ENCODE measurements at places on chromosomes 1 and 21.

- peak; percentile 6 for DNase-seq
Observed at GRCh38 chr1:205279986-205280385, 41.6 kb downstream of the NUAK2 start.

DNA sequence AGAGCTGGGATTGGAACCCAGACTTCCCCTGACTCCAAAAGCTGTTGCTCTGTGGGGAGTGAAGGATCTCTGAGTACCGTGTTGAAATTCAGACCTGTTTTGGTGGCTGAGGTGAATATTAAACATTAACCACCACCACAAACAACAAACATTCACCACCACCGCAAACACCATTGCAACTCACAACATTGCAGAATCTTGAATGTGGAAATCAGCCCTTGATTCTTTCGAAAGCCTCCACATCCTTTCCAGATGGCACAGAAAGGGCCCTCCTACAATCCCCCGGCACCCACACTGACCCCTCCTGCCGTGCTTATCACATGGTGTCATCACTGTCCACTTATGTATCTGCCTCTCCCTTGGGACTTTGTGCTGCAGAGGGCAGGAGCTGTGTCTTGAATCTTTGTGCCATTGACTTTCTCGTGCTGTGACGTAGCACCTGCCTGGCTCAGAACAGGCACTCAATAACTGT is 1.4 kb downstream of the CDA start:
- no peak for DNase-seq

DNA sequence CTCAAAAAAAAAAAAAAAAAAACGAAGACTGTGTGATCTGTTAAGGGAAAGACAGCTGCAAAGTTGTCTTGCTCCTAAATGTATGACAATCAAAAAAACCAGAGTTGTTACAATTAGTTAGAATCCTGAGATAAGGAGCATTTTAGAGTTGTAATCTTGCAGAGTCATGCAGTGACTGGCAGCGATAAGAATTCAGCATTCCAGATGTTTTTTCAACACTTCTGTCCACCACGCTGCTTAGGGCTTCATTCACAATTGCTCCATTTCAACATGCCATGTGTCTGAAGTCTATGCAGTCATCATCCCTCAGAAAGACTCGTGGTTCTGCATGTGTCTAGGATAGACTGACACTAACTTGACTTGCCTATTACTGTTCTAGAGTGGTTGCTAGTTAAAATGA is 102.4 kb upstream of the BACE2 start:
- DNase-seq = no peak

GRCh38 chr1:107976836-107977235 is 11.9 kb upstream of the VAV3 start:
- DNase-seq = no peak

- DNase-seq = no peak
Observed at GRCh38 chr1:198829944-198830343, 191.1 kb downstream of the PTPRC start.
